Hindlimb muscle (tissue), 1 donor: ENCODE measurements at places on chromosomes 5 and 9.
A peak's percentile ranks its signal among the peaks of the same experiment; 100 is the strongest.

DNA sequence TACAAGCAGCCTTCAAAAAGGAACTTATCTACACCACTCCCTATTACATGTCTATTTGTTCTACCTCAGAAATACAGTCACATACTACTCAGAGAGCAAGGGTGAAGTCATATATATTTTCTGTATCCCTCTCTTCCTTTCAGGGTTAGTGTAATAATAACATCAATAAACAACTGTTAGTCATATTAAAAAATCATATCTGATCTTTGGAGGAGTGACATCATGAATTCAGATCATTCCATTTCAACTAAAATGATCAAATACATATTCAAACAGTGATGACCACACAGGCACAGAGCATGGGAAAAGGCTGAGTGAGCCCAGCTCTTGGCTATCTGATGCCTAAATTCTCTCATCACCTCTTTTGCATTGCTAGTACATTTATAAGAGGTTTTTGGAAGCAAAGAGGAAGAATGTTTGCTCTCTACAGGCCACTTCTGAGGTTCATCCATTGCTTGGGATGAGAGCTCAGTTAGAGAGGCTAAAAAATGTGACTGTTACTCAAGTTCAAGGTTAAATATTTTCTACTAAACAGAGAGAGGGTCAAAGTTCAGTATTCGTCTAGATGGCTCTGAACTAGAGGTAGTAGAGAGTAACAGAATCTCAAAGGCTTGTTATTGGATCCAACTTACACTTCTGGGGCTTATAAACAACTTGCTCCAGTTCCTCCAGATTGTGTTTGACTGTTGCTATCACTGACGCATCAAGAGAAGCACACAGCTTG lies 39.0 kb downstream of the RIGI start:
- DNase-seq: no peak

DNA sequence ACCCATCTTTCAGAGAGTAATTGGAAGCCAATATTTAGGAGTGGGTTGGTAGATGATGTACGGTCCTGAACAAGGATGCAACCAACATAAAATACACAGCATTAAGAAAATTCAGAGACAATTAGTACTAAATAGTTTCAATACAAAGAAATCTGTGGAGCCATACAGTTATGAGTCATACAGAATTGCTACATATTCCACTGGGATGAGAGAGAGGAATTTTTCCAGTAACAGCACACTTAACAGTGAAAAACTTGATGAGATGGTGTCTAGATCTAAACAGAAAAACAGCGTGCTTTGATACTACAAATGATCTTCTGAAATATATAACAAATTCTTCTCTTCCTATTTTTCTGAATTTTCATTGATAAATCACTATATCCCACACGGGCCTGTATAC lies 1999.3 kb upstream of the CDH9 start:
- no peak for DNase-seq

DNA sequence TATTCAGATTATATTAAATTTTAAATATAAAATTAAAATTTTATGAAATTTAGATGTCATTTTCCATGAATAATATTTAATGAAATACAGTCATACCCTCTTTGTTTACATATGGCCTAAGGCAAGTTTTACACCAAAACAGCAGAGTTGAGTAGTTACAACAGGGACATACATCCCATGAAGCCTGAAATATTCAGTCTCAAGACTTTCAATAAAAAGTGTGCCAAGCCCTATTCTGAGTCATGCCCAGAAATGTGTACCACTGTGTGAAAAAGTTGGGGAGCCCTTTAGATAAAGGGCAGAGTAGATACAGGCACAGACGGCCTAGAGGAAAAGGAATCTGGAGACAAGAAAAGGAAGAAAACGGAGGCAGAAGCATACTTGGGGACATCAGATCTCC lies 261.3 kb downstream of the SGCD start:
- DNase-seq: no peak

- DNase-seq: no peak
Measured at GRCh38 chr5:176875783-176876505, 23.2 kb downstream of the HK3 start.

DNA sequence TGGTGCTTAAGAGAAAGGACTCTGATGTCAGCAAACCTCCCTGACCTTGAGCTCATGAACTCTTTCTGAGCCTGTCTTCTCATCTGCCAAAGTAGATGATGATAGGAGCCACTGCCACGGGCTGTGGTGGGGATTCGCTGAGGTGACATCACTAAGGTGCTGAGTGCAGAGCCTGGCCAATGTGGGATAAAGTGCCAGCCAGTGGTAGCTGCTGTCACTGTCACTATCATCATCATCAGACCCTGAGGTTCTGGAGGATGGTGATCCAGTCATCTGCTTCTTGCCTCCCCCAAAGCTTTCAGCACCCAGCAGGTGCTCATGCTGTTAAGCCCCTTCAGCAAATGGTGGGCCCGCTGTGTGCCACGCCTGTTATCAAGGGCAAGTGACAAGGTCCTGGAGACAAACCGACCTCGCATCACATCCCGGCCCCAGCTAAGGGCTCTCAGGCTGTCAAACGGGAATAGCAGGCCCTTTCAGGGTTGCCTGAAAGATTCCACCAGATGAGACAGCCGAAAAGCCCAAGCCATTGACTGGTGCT lies 6.4 kb downstream of the FPGS start:
- DNase-seq: no peak

DNA sequence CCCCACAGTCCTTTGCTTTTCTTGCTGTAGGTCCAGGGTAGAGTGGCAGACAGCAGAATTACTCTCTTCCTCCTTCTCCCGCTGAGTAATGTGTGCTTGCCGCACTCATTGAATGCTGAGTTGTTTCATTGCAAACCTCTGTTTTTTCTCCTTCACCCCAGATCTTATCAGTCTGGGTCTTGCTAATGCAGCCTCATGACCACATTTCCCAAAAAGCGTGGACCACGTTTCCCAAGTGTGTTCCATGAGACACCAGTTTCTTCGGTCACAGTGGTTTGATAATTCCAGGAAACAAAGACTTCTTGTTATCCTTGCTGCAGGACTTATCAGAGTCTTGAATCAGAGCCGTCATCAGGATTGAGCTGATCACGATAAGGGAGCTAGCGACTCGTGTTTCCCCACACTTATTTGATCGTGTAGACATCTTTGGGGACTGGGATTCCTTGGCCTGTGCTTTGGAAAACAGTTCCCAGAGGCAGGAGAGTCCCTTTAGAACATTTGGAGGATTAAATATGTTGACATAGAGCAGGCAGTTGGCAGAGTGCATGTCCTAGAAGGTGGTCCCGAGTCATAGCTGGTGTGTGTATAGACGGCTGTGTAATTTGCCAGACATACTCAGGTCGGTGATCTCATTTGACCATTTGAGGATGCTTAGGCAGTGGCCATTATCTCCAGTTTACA lies 4.4 kb downstream of the LRRC8A start:
- DNase-seq: no peak

DNA sequence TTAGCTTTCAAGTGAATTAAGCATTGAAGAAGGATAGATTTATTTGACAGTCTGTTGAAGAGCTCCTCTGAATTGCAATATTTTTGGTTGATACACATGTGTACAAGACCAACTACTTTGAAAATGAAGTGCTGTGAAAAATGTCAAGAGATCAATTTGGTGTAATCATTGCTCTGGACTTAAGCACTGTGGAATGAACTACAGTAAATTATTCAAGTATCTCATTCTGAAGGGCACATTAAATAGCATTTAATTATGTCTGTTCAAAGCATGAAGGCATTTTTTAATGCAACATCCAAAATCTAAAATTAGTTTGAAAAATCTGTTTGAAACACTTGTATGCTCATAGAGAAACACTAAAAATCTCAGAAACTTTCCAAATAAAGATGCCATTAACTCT lies 107.5 kb downstream of the CDH18 start:
- DNase-seq: no peak

GRCh38 chr5:116216246-116216645 lies 131.4 kb downstream of the COMMD10 start:
- no peak for DNase-seq

GRCh38 chr9:89887286-89887685 lies 282.5 kb downstream of the GADD45G start:
- DNase-seq: no peak

DNA sequence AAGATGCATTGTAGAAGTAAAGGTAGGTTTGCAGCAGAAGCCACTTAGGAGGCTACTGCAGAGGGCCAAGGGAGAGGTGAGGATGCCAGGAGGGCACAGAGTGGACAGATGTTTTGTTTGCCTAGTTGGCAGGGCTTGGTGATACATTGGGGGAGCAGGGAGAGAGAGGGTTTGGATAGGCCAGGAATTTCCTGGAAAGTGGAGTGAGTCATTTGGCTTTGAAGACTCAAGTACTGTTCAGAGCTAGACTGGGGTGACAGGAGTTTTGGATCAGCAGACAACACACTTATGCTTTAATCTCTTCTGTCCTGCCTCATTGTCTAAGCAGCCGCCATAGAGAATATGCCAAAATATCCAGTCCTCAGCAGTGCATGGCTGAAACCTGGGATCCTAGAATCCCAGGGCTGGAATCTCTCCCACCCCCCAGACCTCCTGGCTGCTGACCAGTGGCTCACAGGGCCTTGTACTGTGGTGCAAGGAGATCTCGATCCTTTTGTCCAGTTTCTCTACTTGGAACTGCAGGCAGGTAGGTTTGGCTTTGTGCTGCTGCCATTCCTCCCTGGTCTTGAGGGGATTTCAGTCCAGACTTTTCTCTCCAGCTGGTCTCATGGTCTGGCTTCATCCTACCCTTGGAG lies 11.0 kb downstream of the TMEM268 start:
- no peak for DNase-seq

GRCh38 chr5:57987552-57987951 lies 472.3 kb downstream of the PLK2 start:
- DNase-seq: no peak

- no peak for DNase-seq
Measured at GRCh38 chr5:34859253-34859652, 20.3 kb downstream of the TTC23L start.

DNA sequence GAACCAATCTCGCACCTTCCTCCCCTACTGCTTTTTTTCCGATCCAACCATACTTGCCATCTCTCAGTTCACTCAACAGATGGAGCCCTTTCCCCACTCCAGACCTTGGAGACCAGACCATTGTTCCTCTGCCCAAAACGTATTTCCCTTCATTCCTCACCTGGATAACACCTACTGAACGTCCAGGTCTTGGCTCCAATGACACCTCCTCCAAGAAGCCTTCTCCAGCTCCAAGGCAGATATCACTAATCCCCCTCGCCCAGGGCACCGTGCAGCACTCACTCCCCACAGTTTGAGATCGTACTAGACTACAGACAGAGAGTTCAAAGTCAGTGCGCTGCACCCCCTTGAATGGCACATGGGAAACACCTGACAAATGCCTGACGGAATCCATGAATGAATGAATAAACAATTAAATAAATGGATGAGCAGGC lies 47.1 kb upstream of the AKNA start:
- peak; percentile 46 for DNase-seq

- peak; percentile 44 for DNase-seq
Measured at GRCh38 chr5:79851391-79851863, 139.6 kb downstream of the MTX3 start.

- DNase-seq: no peak
Measured at GRCh38 chr9:131748411-131748955, 8.6 kb upstream of the RAPGEF1 start.

- peak; percentile 49 for DNase-seq
Measured at GRCh38 chr5:151772846-151773561, 1.2 kb downstream of the G3BP1 start.

DNA sequence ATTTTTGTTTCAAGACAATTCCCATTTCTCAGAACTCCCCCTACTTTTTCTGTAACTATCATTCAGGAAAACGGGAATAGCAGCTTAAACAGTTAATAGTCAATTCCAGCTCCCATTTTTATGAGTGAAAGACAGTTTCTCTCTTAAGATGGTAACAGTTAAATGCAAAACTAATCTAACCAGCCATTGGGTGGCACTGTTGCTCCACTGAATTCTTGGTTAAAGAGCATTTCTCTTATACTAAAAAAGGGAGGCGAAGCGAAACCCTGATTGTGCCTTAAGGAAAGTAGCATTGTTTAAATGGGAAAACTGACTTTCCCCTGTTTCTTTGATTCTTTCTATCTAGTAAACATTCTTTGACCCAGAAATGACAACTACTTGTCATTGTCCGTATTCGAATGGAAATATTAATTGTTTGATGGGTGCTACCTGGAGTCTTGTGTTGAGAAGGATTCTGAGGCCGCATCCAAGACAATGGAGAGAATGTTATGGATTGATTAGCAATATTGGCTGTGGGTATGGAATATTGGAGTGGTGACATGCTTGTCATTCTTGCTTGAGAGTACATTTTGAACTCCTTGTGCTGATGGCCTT lies 507.8 kb downstream of the MAT2B start:
- DNase-seq: peak; percentile 70

- no peak for DNase-seq
Measured at GRCh38 chr5:159427180-159428012, 97.1 kb upstream of the IL12B start.

DNA sequence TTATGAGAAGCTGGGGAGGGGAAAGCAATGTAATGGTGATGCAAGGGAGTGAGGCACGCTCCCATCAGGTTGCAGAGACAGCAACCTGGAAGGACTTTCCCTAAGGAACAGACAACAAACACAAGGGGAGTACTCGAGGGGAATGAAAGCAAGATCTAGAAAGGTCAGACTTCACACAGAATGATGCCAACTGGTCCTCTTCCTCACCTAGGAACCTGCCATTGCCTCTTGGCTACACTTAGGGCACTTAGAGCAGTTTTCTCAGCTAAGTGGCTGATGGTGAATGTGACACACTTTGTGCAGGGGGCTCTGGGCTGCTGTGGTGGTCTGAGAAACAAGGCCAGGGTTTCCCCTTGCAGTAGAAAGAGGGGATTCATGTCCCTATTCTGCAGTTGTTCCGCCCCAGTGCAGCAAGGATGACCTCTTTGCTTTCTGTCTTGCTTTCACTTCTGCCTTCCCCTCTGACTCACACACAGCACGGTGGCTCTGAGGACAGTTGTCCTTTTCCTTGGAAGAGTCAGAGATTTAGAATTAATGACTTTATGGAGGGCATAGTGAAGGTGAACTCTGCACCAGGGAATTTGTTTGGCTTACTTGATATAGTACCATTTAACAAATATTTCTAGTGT lies 394.0 kb upstream of the KLF4 start:
- no peak for DNase-seq

DNA sequence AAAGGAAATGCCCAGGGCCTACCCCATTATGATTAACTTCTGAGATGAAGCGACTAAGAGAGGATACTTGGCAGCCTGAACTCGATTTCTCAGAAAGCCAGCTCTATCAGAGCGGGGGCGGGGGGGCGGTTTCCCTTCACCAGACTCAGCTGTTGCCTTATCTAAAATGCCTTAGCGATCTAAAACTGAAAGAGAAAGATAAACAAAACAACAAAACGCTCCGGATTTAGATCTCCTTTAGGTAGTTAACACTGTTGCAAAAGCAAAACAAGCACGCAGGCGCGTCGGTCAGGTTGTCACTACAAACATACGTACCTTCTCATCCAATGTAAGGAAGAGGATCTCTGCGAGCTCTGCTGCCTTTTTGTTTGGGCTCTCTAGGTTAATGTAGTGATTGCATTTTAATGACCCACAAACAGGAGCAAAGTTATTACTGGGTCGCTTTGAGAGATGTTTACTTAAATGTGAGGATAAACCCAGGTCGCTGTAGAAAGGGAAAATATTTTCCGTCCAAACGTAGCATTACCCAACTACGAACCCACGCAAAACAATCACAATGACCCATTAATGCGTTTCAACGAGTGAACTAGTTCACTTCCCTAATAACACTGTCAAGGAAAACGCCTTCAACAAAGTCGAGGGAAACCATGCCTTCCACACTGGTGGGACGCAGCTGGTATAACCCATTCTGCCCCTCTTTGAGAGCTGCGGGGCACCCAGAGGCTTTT lies 982 bp downstream of the EPB41L4A start:
- peak; percentile 15 for DNase-seq
